ENCODE measurements at places on chromosomes 5 and 9.
A peak's percentile ranks its signal among the peaks of the same experiment; 100 is the strongest.

GRCh38 chr5:150488519-150489359, 19.2 kb upstream of the NDST1 start:
- DNase-seq = no peak

DNA sequence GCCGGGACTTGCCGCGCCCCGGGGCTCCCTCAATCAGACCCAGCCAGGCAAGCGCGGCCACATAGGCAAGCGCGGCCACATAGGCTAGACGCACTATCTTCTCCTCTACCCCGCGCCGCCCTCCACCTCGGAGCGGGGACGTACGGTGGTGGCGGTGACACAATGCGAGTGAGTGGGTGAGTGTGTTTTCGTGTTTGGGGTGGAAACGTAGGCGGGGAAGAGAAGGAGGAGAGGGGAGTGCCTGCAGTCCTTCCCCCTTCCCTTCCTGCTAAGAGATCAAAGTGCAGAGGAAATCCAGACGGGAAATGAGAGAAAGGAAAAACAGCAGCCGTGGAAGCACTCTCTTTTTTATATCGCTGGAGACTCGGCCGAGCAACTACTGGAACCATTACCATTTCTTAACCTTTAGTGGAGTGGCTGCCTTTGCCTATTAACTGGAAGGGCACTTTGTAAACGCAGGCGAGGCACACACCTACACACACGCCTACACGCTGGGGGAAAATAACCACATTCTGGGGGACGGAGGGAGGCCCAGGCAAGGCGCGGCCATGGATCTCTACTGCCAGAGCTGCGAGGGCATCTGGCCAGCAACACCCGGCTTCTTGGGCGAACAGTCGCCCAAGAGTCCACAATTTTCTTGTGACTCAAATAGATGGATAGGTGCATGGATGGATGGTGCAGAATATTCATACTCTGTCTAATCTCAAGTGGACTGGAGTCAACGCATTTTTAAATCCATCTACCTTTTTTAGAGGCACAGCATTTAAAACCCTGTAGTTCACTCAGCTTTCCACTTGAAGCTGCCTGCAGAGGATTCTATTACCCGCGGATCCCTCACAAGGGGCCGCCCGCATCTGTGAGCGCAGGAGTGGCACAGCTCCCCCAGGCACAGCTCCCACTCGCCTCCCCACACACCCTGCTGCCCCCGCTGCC, 2.1 kb downstream of the EDIL3 start:
- peak; percentile 74 for DNase-seq

- DNase-seq = no peak
These were observed 2.2 kb upstream of the FOXD1 start for GRCh38 chr5:73450672-73451223.

GRCh38 chr5:108367679-108368334, 14.1 kb downstream of the FBXL17 start:
- DNase-seq = no peak

DNA sequence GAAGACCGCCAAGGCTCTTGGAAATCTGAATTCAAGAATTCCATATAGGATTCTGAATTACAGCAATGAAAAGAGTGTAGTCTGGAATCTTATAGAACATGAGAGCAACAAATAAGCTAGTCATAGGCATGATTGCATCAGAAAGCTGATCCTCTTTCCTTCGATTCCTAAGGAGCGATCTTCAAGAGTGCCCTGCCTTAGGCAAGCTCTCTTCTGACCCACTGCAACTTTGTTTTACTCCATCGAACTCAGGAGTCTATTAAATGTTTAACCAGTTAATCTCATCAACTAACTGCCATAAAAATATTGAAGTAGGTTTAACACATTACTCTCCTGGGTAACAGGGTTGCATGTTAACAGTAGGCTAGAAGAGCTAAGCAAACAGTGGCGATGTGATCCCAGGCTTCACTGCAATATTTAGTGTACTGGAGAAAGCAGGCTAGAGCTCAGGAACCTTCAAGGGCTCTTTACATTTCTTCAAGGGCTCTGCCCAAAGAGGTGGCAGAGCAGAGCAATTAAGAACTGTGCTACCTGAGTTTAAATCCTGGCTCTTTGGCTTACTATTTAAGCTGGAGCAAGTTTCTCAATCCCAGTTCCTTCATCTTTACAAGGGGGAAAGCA, 146.3 kb downstream of the RORB start:
- DNase-seq = no peak

DNA sequence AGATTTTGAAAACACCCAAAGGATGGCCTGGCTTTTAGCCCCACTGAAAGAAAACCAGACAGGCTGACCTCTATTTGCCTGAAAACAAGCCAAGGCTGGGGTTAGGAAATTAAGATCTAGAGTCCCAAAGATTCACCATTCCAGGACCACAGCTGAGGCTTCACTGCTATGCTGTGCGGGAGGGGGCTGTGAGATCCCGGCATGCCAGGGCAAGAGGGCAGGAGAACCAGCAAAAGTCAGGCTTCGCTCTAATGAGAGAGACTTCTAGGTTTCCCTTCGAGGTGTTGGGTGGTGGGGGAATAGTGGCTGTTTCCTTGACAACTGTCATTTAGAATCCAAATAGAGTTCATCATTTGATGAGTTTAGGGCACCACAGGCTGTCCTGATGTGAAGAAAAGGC, 152.9 kb upstream of the NFIB start:
- no peak for DNase-seq

GRCh38 chr9:36035006-36035405, 1.7 kb upstream of the RECK start:
- DNase-seq = no peak

DNA sequence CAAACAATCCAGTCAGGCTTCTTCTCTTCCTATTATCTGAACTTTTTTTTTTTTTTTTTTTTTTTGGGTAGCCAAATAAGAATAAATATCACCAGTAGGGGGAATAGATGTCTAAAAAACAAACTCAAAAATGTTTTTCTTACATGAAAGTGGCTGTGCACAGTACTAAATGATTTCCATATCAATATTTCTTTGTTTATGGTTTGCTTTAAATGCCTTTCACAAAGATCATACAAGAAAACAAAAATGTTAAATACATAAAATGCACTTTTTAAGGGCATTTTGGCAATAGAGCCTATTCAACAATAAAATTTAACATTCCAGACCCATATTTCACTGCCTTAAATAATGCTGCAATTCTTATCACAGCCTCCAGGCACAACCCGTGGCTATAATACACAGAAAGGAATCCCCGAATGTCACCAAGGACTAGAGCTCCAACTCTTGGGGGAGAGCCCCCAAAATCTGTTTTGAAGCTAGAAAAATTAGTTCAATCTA, 91.1 kb upstream of the TBCA start:
- no peak for DNase-seq

- DNase-seq = no peak
These were observed 143.4 kb upstream of the KLF9 start for GRCh38 chr9:70557661-70558369.

DNA sequence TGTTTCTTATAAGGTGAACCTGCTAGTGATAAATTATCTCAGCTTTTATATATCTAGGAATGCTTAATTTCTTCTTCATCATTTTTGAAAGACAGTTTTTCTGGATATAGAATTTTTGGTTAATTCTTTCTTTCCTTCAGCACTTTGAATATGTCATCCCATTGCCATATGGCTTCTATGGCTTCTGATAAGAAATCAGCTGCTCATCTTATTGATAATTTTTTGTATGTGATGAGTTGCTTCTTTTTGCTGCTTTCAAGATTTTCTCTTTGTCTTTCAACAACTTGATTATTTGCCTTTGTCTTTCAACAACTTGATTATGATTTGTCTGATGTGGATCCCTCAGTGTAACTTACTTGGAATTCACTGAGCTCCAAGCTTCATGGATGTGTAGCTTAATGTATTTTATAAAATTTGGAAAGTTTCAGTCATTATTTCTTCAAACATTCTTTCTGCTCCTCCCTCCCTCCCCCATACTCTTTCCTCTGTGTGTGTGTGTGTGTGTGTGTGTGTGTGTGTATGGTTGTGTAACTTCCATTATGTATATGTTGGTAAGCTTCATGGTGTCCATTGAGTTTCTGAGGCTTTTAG, 243.9 kb downstream of the TLE1 start:
- no peak for DNase-seq

- DNase-seq = no peak
These were observed 27.3 kb downstream of the HTR4 start for GRCh38 chr5:148626986-148627385.

DNA sequence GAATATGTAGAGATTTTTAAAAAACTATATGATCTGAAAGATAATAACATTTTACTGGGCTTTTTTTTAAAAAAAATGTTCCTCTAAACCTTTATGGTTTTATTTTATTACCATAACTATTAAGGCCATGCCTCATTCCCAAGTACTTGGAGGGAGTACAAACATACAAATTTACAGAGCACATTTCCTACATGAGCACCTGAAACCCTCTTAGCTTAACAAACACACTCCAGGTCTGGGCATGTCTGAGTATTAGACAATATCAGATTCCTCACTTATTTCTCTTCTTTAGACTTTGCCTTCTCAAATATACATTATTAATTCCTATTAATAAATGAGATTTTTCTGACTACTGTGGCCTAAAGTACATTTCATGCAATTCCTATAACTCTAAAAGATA, 319.2 kb downstream of the SLCO4C1 start:
- no peak for DNase-seq

GRCh38 chr9:79617395-79617794, 45.6 kb downstream of the TLE4 start:
- DNase-seq = no peak

DNA sequence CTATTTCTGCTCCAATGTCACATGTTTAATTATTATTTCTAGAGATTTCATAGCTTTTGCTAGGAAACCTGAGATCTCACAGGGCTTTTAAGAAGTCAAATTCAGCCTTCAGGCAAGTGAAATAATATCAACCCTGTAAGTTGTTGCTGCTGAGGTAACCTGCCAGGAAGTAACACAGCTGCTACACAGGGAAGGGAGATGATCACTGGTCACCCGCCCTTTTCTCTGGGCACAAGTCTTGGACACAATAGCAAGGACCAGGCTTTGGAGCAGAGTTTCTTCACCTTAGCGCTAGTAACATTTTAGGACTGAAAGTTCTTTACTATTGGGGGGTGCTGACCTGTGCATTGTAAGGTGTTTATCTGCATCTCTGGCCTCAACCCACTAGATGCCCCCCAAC, 50.1 kb downstream of the PTTG1 start:
- DNase-seq = no peak

DNA sequence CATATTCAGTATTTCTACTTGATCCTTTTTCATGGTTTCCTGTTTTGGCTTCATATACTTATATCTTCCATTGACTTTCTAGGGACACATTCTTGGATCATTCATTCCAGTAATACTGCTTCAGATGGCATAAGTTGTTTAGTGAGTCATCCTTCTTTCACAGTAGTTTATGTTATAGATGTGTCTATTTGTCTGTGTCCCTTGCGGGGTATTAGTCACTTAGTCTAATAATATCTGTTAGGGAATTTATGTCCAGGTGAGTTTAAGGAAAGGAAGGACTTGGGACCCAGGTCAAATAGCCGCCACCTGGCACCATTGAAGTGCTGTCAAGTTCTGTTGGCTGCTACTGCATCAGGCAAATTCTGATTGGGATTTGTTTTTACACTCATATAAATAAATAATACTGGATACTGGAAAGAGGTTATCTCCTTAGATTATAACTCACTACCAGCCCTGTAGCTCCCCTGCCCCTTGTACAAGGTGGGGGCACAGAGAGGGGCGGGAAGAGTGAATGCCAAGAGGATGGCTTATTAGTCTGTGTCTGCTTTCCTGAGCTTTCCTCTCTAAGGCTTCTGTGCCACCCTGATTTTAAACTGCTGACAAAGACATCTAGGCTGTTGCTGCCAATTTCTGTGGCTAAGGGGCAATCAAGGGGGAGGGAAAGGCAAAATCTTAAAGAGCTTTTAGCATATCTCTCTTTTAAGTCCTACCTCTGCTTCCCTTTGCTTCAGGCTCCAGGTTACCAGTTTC, 64.9 kb downstream of the CDC42SE2 start:
- DNase-seq = no peak

DNA sequence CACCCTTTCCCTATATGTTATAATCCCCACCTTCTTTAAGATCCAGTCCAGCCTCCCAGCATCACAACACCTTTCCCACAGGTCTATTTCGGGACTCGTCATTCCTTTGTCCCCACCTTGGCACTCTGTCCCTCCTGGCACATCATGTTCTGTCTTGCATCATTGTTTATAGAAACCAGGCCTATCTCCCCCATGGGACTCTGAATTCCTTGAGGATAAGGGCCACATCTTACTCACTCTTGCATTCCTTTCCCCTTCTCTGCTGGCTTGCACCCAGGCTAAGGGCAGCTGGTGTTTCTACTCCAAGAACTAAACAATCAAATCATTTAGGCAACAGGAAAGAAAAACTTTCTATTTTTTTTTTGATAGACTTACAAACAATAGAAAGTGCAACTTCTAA, 205.7 kb downstream of the AGTPBP1 start:
- no peak for DNase-seq

GRCh38 chr5:64453405-64453804, 52.4 kb upstream of the RGS7BP start:
- no peak for DNase-seq

DNA sequence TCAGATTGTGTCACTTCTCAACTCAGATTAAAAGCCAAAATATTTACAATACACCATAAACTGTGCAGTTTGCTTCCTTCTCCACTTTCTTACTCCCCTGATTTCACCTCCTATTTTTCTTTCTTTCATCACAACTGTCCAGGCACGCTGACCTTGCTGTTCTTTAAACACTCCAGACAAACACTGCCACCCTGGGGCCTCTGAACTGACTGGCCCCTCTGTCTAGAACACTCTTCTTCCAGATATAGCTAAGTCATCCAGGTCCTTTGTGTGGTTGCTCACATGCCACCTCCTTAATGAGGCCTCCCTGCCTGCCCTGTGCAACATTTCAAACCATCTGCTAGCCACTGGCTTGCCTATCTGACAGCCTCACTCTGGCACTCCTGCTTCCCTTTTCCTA, 46.6 kb downstream of the ATG10 start:
- no peak for DNase-seq

DNA sequence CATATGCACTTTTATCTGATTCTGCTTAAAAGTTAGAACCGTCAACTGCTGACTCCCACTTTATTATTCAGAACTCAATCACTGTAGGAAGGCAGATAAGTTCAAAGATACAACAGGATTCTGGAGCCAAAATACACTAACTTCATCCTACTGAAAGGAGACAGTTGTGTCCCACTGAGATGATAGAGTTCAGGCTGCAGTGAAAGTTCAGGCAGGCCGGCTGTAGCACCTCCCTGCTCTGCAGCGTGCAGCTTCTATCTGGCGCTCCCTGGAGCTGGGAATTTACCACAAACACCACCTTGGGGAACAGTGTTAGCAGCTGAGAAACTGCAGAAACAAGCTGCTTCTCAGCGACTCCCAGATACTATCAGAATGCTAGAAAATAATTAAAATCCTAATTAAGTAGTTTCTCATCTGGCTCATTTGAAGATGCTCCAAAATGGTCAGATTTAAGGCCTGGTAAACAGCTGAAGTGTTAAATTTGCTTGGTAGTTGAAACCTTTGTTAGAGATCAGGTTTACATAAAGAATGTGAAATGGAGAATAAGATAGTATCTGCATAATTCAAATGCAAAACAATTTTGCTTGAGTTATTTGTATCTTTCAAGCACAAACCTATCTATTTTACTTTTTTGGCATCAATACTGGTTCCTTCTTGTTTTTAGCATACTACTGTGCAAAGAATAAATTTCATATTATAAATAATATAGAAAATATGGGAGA, 52.3 kb upstream of the CNTLN start:
- DNase-seq = no peak

GRCh38 chr5:151572657-151573368, 18.3 kb downstream of the FAT2 start:
- DNase-seq = peak; percentile 12

- DNase-seq = no peak
These were observed 322.8 kb upstream of the RFX3 start for GRCh38 chr9:3848445-3849114.
